ENCODE measurements at places on chromosomes 7 and 10. TPM values are rescaled to one million over a fixed set of nuclear protein-coding genes. Genes with fewer than 3 reads are reported as not detected.

VSTM4 gene
- 0.38 TPM for total RNA-seq

CLEC5A gene
- total RNA-seq, result 0.60 TPM

CFAP69 gene
- total RNA-seq, result not detected

EMX2 gene
- total RNA-seq, result not detected

GIMAP2 gene
- 47.5 TPM for total RNA-seq

DNA sequence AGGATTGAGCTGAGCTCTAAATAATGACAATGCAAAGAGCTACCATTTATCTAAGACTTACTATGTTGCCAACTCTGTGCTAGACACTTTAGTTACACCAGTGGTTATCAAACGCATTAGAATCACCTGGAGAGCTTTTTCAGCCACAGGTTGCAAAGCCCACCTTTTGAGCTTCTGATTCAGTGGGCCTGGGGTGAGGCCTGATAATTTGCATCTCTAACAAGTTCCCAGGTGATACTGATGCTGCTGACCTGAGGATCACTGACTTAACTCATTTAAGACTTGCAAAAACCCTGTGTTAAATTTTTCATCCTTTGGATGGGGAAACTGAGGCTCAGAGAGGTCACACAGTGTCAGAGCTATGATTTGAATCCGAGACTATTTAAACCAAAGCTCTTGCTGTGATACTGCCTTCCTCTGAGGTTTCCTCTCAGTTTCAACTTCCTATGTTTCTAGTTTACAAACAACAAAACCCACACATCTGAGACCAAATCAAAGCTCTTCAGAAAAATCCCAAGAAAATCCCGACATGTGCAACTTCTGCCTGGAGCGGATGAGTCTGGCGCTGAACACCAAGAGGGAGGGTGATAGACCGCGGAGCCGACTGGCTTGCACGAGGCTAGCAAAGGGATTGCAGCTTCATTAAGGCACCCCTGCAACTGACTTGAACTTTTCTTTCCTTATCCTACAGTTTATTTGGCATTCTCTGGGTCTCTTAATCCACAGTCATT, 124.9 kb downstream of the CYP26A1 start:
- H3K4me1 ChIP-seq, result no peaks in the 10 kb centered on the region
- H3K27ac ChIP-seq, result no peak overlapping the region
- no peaks in the 10 kb centered on the region for H3K36me3 ChIP-seq
- no peaks in the 10 kb centered on the region for H3K27me3 ChIP-seq

ZDHHC6 gene
- total RNA-seq, result 36.1 TPM

Data from natural killer cell (primary cell).